ENCODE measurements at places on chromosomes 6 and 20.

DNA sequence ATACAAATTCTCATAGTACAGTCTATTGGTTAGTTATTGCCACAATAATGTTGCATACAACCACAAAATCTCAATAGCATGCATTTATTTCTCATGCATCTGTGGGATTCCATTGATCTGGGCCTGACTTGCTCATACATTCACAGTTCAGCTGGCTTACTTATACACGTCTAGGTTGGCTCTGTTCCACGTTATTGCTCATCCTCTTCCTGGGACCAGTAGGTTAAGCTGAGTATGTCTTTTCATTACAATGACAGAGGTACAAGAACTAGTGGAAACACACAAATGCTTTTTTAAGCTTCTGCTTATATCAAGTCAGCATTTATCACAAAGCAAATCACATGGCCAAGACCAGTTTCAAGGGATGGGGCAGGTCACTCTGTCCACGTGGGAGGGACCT, 485.3 kb upstream of the BTBD3 start:
- no peak for DNase-seq

- DNase-seq: no peak
These were observed 47.9 kb upstream of the IL17A start for GRCh38 chr6:52138284-52138683.

GRCh38 chr6:44342052-44342451, 398 bp upstream of the SPATS1 start:
- DNase-seq: no peak

GRCh38 chr20:38764567-38765318, 16.5 kb downstream of the ACTR5 start:
- peak; percentile 80 for DNase-seq

- DNase-seq: peak; percentile 7
These were observed 198.5 kb upstream of the RSPO3 start for GRCh38 chr6:126919947-126920346.

DNA sequence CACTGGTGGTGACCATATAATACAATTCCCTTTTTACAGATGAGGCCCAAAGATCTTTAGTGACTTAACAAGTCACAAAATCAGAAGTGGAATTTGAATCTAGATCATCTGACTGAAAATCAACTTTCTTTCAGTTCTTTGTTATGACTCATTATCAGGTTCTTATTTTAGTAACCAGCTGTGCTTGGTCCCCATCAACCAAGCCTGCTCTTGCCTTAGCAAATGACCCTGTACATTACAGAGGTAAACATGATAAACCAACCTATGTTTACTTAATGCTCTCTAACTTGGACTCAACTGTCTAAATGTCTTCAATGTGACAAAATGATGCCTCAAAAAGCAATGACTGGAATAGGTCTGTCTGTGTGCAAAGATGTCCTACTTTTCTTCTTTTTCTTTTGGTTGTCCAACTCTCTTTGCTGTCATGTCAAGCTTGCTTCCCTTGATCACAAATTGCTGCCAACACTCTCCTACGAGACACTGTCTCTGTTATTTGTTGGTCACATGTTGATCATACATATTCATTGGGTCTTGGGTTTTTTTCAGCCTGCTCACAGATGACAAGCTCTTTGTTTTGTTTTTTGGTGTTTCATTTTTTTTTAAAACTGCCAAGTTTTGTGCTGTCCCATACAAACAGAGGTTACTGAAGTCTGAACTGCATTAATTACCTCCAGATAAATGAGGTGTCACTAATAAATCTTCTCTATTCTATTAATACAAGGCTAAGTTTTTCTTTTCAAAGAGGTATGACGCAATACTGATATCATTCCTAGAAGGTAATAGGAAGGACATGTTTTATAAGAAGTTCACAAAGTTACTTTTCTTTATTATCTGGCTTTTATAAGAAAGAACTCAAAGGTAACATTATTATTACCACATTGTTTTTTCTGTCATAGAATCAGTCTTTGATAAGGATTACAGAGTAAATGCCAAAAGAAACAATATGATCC, 62.2 kb upstream of the PLN start:
- DNase-seq: no peak

GRCh38 chr6:144148886-144149285, 1.4 kb upstream of the STX11 start:
- DNase-seq: no peak

- DNase-seq: no peak
These were observed 32.5 kb upstream of the MEI4 start for GRCh38 chr6:77620278-77620882.

DNA sequence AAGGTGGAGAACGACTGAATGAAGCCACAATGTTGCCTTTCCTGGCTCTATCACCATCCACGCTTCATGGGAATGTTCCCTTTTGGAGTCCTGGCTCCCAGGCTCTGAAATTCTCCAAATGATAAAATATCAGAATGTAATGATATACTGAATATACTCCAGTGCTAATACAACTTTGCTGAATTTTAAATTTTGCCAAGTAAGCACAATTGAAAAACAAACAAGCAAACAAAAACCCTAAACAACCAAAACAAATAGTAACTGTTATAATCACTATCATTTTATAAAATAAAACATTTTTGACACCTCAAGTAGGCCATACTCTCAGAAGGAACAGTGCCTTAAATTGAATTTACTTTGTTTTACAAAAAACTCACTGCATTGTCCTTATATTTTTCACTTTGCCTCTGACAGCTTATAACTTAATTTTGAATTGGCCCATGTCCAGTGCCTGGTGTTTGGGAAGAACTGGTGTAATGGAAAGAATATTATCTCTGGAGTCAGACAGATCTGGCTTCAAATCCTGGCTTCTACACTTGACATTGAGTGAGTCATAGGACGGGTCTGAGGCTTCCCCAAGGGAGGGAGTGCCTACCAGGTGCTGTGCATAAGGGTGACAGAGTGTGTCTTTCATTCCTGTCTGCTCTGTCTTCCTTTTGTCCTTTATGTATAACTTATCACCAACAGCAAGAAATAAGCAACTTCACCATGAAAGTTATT, 698.3 kb downstream of the EPM2A start:
- DNase-seq: no peak

DNA sequence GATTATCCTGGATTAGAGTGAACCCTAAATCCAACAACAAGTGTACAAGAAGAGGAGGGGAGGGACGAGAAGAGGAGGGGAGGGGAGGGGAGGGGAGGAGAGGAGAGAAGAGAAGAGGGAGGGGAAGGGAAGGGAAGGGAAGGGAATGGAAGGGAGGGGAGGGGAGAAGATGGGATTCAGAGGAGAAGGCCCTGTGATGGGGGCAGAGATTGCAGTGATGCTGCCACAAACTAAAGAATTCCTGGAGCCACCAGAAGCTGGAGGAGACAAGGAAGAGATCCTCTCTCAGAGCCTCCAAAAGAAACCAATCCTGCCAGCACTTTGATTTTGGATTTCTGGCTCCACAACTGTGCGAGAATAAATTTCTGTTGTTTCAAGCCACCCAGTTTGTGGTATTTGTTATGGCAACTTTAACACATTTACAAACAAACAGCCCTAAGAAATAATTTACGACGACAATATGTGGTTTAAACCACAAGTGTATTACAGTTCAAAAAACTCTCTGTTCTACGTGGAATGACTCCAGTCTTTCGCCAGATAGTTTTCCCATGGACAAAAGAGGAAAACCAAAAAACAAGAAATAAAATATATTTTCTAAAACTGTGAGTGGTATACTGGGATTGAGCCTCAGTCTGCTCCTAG, 235.4 kb downstream of the HDGFL1 start:
- no peak for DNase-seq

- DNase-seq: no peak
These were observed 616.4 kb upstream of the ARID1B start for GRCh38 chr6:156160795-156161165.

DNA sequence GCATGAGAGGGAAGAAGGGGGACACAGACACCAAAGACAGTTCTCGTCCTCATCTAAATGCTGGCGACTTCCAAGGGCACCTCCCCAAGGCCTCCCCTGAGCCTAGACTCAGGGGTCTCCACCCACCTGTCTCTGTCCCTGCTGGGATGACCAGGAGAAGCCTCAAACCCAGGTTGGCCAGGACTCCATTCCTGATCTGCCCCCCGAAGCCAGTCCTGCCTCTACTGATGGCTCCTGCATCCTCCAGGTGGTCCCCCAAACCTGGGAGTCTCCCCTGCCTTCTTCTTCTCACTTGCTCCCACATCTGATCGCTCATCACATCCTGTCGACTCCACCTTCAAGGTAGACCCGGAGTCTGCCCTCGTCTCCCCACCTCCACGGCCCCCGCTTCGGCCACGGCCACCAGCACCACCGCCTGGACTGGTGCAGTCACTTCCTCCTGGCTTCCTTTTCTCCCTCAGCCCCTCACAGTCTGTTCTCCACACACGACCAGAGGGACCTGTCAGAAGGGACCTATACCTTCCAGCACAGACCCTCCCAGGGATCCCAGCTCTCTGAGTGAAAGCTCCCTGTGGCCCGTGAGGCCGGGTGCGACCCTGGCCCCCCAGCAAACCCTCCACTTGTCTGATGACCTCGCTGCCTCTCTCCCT, 92.1 kb downstream of the CEBPB start:
- no peak for DNase-seq

- DNase-seq: no peak
These were observed 51.1 kb downstream of the KCNB1 start for GRCh38 chr20:49431329-49431728.

GRCh38 chr6:127383988-127384387, 40.6 kb upstream of the ECHDC1 start:
- no peak for DNase-seq

- DNase-seq: no peak
These were observed 23.8 kb downstream of the PHACTR2 start for GRCh38 chr6:143701349-143702234.

- no peak for DNase-seq
These were observed 19.0 kb downstream of the STX16 start for GRCh38 chr20:58670102-58670501.

DNA sequence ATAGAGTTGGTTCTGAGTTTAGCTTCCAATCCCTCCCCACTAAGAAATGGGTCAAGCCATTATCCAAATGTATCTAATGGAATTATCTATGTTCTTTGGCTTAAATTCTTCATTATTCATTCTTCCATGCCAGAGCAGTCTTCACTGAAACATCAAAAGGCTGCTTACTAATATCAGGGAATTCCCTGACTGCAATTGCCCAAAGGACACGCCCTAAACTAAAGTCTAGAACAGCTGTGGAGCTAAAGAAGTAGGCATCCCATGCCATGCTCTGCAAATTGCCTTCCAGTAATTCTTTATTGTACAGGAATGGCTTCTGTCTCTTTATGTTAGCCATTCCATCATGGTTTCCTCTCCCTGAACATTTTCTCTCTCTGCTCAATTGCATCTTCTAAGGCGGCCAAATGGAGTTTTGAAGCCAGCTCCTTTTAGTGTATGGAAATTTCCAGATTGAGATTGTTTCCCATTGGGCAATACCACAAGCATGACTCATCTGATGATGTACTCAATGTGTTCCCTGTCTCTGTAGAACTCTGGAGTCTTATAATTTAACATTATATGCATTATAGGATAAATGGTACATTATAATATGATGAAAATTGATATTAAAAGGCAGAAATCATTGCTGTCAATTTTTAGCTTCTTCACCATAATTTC, 28.8 kb upstream of the TSHZ2 start:
- peak; percentile 32 for DNase-seq

DNA sequence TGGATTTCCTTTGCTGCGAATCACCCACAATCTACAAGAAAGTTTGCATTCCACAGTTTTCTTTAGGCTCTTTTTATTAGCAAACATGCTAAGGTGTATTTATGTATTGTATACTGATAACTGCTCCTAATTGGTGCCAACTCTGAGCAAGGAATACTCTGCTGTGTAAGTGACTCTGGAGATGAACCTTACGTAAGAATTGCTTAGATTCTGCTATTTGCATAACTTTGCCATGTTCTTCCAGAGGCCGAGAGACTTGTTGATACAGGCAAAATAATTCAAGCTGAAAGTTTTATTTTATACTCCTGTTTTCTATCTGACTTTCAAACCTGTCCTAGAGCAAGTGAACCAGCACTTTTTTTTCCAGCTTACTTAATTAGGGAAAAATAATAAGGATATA, 461.3 kb downstream of the GJA1 start:
- no peak for DNase-seq

- DNase-seq: no peak
These were observed 30.2 kb downstream of the RRBP1 start for GRCh38 chr20:17651760-17652388.

- no peak for DNase-seq
These were observed 3.1 kb downstream of the FBXL4 start for GRCh38 chr6:98944598-98945081.

DNA sequence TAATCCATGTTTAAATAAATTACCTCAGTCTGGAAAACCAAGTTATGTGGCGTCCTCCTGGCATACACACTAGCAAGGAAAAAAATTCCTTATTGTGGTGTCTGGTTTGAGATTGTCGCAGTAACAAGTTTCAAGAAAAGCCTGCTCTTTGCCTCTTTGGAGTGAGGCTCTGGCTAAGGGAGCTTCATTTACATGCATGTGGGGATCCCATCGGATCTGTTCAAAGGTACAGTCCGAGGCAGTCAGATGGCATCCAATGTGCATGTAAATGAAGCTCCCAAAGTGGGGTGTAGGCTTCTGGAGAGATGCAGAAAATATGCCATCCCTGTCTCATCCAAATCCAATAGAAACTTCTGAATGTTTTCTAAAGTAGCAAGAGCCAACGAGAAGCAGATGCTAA, 199.5 kb upstream of the FBXL4 start:
- DNase-seq: no peak

- no peak for DNase-seq
These were observed 452.0 kb downstream of the EPHA7 start for GRCh38 chr6:92967362-92967761.

- DNase-seq: no peak
These were observed 28.0 kb upstream of the ANGPT4 start for GRCh38 chr20:944148-944547.

DNA sequence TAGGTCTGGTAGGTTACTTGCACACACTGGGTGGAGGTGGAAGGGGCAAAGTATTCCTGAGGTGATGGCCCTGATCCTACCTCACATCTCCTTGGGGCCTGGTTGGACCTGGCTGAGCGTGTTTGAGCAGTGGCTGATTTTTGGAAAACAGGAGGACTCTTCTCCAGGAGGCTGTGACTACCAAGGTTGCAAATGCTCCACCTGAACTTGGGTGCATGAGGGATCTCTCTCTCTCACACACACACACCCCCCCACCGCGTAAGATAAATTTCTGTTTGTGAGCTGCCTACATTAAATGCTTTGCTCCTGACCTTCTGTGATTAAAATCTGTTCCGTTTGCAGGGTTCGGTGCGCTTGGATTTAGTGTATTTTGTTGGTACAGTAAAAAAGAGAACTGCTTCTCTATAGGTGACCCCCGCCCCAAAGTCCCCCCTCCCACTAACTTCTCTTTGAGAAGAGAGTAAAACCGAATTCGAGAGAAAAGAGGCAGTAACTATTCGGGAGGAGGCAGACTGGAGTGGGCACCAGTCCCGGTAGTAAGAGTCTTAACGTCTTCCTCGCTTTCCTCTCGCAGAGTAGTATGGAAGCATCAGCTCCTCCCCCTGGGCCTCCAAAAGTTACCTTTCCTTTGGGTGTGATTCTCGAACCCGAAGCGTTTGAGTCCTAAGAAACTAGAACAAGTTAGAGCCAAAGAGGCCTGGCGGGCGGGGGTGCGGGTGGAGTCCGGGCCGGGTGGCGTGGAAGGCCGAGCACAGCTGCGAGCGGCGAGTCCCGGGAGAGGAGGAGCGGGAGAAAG, 585 bp upstream of the DSE start:
- DNase-seq: peak; percentile 37

GRCh38 chr20:23241416-23241815, 109.2 kb upstream of the NXT1 start:
- no peak for DNase-seq

GRCh38 chr6:134165561-134166201, 113.3 kb upstream of the SLC2A12 start:
- DNase-seq: no peak

Measured in SW 1271 (cell line).